Endothelial cell of umbilical vein (primary cell): ENCODE measurements at places on chromosomes 3 and 15. TPM values are rescaled to one million over a fixed set of nuclear protein-coding genes. Genes with fewer than 3 reads are reported as not detected.

GRCh38 chr3:39272191-39272590 is 7.6 kb downstream of the CX3CR1 start:
- H3K27ac ChIP-seq: no peak overlapping the region
- no peak for DNase-seq
- H3K4me1 ChIP-seq: no peaks in the 10 kb centered on the region
- peaks cover 8% of the 10 kb centered on the region for H3K27me3 ChIP-seq
- H3K4me3 ChIP-seq: no peak overlapping the region
- no peaks in the 10 kb centered on the region for H3K36me3 ChIP-seq

GRCh38 chr3:64475037-64475436 is 212.8 kb downstream of the ADAMTS9 start:
- no peaks in the 10 kb centered on the region for H3K36me3 ChIP-seq
- no peaks in the 10 kb centered on the region for H3K4me1 ChIP-seq
- DNase-seq: no peak
- no peak overlapping the region for H3K4me3 ChIP-seq
- no peaks in the 10 kb centered on the region for H3K27me3 ChIP-seq

DNA sequence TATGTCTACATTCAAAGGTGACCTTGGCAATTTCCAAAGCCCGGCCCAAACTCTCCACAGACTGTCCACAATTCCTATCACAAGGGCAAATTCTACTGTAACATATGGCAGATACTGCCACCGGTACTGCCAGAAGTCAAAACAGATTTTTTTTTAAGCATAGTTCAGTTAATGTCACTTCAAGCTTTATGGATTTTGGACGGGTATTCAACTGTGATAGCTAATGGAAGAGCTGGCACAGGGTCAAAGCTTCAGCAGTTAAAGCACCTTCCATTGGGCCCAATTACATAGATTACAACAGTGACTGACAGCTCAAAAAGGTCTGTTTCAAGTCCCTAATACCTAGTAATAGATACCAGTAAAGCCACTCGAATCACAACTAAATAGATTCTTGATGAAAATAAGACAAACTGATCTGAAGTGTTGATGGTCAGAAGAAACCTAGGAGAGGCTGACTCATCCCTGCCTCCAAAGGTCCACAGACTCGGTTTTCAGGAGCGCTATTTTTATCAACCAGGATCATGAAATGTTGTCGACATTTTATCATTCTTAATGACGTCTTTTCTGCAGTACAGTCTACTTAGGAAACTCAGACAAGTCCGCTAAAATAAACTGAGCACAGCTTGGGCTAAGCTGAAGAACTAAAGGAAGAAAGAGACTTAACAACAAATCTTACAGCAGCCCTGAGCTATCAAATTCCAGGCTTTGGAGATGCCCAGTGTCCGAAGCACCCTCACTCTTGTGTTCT is 38.7 kb downstream of the ANXA2 start:
- peaks cover 47% of the 10 kb centered on the region for H3K36me3 ChIP-seq
- no peak overlapping the region for H3K4me3 ChIP-seq
- peak overlapping the region; percentile 38 for H3K27ac ChIP-seq

Gene TMEM202
- total RNA-seq: not detected in 2 replicates

Gene UCN2
- not detected in 2 replicates for total RNA-seq

Gene GOLGA8N
- 4.5 and 4.8 TPM in 2 replicates for total RNA-seq

DNA sequence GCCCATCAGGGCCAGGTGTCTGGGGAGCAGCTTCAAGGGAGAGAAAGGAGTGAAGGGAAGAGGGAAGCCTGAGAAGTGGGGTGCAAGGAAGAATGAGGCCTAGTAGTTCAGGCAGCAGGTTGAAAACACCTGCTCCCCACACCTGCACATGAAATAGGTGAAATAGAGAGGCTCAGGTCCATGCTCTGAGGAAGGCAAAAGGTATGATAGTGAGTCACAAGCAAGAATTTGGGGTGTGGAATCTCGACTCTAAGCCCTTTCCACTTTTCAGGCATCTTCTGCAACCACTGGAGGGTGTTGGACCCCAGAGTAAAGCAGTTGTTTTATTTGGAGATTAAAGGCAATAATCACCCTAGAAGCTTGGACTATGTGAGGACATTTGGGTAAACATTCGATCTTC is 157.5 kb downstream of the CTNNB1 start:
- no peaks in the 10 kb centered on the region for H3K4me1 ChIP-seq
- H3K27ac ChIP-seq: no peak overlapping the region
- H3K27me3 ChIP-seq: no peaks in the 10 kb centered on the region

GRCh38 chr3:100401674-100402041 is 319 bp downstream of the LNP1 start:
- H3K4me1 ChIP-seq: peaks cover 23% of the 10 kb centered on the region
- no peaks in the 10 kb centered on the region for H3K36me3 ChIP-seq
- peak overlapping the region; percentile 75 for H3K27ac ChIP-seq
- no peaks in the 10 kb centered on the region for H3K27me3 ChIP-seq
- peak overlapping the region; percentile 94 for H3K4me3 ChIP-seq

DNA sequence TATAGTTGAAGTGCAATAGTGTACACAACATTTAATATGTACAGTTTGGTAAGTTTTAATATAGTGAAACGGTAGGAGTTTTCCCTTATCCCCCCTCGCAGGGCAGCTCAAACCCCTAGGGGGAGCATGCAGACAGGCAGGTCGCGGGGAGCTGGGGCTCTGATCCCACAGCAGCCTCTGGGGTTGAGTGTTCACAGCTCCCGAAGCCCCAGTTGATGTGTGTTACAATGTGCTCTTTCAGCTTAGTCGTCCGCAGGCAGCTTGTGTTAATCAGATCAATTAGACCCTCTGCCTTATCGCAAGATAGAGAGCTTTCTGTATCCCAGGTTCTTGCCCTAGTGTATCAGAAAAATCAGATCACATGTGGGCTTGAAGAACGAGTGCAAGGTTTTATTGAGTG is 143.1 kb upstream of the CHRNA7 start:
- H3K27me3 ChIP-seq: no peaks in the 10 kb centered on the region
- DNase-seq: no peak
- no peak overlapping the region for H3K4me3 ChIP-seq
- H3K27ac ChIP-seq: no peak overlapping the region
- no peaks in the 10 kb centered on the region for H3K36me3 ChIP-seq

GRCh38 chr3:107739227-107739626 is 216.5 kb downstream of the BBX start:
- H3K4me3 ChIP-seq: no peak overlapping the region
- no peak for DNase-seq
- H3K4me1 ChIP-seq: no peaks in the 10 kb centered on the region

Gene NOX5
- total RNA-seq: 0.07 TPM in 1 of 2 replicates, not detected in the other

GRCh38 chr15:77126529-77127326 is 55.8 kb upstream of the TSPAN3 start:
- no peak for DNase-seq
- no peak overlapping the region for H3K4me3 ChIP-seq
- no peaks in the 10 kb centered on the region for H3K36me3 ChIP-seq
- H3K4me1 ChIP-seq: no peaks in the 10 kb centered on the region
- H3K27me3 ChIP-seq: no peaks in the 10 kb centered on the region
- H3K27ac ChIP-seq: no peak overlapping the region

DNA sequence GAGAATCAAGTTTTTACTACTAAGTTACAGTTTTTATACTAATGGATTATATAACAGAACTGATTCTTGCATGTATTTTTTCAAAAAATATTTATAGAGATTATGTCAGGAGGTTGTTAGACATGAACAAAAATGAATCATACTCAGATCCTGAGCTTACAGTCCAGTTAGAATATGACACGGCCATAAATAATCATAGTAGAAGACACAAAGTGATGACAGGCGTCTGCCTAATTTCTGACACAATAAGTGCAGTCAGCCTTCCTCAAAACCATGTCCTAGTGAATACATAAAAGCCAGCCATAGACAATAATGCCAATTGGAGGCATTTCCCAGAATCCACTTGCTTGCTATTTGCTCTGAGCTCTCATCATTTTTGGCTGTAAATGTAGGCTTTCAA is 81.7 kb upstream of the POU1F1 start:
- H3K27ac ChIP-seq: no peak overlapping the region
- no peak for DNase-seq
- no peaks in the 10 kb centered on the region for H3K36me3 ChIP-seq

GRCh38 chr3:112814266-112814665 is 32.4 kb downstream of the CD200R1L start:
- H3K27me3 ChIP-seq: peaks cover 7% of the 10 kb centered on the region
- H3K4me1 ChIP-seq: no peaks in the 10 kb centered on the region
- DNase-seq: peak; percentile 67
- no peak overlapping the region for H3K27ac ChIP-seq
- H3K4me3 ChIP-seq: no peak overlapping the region
- H3K36me3 ChIP-seq: no peaks in the 10 kb centered on the region

DNA sequence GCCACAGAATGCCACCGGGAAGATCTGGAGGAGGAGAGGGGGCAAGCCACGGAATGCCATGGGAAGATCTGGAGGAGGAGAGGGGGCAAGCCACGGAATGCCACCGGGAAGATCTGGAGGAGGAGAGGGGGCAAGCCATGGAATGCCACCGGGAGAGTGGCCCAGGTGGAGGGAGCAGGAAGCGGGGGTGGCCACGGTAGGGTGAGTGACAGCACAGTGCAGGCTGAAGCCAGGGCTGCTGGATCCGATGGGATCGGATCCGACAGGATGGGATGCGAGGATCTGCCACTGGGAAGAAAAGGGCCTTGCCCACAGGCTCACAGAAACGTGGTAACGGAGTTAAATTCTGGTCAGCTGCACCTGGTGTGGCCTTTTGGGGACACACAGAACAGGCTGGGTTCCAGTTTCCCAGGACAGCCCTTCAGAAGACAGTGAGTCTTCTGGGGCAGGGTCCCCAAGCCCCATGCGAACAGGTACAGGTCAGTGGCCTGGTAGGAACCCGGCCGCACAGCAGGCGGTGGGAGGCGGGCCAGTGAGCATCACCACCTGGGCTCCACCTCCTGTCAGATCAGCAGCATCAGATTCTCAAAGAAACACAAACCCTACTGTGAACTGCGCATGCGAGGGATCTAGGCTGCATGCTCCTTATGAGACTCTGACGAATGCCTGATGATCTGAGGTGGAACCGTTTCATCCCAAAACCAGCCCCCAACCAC is 58.8 kb downstream of the XXYLT1 start:
- no peaks in the 10 kb centered on the region for H3K27me3 ChIP-seq
- no peak for DNase-seq
- H3K27ac ChIP-seq: no peak overlapping the region
- H3K4me1 ChIP-seq: peaks cover 24% of the 10 kb centered on the region

DNA sequence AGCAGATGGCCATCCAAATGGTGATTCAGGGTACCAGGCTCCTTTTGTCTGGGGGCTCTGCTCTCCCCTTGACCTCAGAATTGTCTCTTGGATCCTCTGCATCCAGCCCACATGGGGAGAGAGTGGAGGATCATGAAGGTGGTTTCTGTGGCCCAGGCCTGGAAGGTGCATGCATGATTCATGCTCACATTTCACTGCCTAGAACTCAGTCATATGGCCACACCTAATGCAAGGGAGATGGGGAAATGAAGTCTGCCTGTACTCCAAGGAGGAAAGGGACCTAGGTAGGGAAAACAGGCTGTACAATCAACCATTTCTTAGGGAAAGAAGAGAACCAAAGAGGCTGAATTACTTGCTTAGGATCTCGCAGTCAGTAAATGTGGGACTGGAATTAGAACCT is 15.1 kb downstream of the HRG start:
- H3K27ac ChIP-seq: no peak overlapping the region
- H3K4me3 ChIP-seq: no peak overlapping the region
- no peaks in the 10 kb centered on the region for H3K4me1 ChIP-seq
- DNase-seq: peak; percentile 0
- H3K36me3 ChIP-seq: no peaks in the 10 kb centered on the region

Gene TMIE
- total RNA-seq: 0.18 and 0.27 TPM in 2 replicates

- no peaks in the 10 kb centered on the region for H3K27me3 ChIP-seq
- no peak overlapping the region for H3K4me3 ChIP-seq
- H3K27ac ChIP-seq: no peak overlapping the region
- DNase-seq: no peak
- H3K4me1 ChIP-seq: no peaks in the 10 kb centered on the region
- H3K36me3 ChIP-seq: no peaks in the 10 kb centered on the region
These were observed 248.1 kb downstream of the KLF13 start for GRCh38 chr15:31574766-31575165.

DNA sequence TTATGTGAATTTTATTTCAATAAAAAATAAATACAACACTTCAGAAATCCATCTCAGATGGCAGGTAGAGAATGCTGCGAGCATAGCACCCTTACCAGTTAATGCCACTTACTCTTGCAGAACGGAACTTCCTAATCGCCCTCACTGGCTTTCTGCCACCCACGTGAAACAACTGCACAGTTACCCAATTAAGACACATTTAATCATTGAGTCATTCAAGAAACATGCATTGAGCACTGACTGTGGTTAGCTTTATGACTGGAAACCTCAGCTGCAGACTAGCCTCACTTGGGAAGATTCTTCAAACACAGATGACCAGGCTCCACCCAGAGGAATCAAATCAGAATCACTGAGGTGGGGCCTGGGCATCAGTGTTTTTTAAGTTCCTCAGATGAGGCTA is 5.6 kb upstream of the MFGE8 start:
- no peak overlapping the region for H3K27ac ChIP-seq
- H3K4me1 ChIP-seq: no peaks in the 10 kb centered on the region
- H3K27me3 ChIP-seq: no peaks in the 10 kb centered on the region

Gene TRH
- total RNA-seq: not detected in 2 replicates

DNA sequence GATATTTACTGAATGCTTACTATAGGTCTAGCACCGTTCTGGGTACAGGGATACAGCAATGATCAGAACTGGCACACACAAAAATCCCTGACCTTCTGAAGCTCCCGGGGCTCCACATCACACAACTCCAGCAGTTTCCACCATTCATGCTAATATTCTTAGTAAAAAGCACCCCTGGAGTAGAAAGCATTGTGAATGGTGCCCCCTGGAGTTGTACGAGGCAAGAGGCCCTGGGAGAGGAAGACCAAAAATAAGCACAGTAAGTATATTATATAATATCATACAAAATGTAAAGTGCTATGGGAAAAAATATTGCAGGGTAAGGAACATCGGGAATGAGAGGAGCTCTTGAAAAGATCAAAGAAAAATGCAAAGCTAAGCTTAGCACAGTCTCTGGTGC is 790 bp upstream of the SRGAP3 start:
- peaks cover 3% of the 10 kb centered on the region for H3K27me3 ChIP-seq
- no peak overlapping the region for H3K4me3 ChIP-seq
- H3K4me1 ChIP-seq: no peaks in the 10 kb centered on the region

DNA sequence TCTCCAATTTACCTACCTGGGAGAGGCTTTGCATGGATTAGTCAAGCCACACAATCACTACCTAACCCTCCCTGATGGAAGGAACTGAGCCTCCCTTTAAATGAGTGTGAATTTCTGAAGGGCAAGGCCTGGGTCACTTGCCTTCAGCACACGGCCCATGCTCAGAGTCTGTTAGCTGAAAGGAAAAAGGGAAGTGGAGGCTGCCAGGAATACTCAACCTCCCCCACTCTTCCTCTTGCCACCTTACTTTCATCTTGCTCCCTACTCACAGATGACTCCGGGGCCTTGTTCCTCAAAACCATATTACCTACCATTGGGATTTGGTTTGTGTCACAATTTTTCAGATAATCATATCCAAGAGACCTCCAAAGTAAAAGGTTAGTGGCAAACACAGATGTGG is 220.0 kb downstream of the ABHD5 start:
- no peak overlapping the region for H3K27ac ChIP-seq
- no peak for DNase-seq
- H3K4me1 ChIP-seq: no peaks in the 10 kb centered on the region
- no peak overlapping the region for H3K4me3 ChIP-seq
- H3K36me3 ChIP-seq: no peaks in the 10 kb centered on the region

Gene HHLA2
- total RNA-seq: not detected in 2 replicates

Gene SPINK8
- total RNA-seq: not detected in 2 replicates
